Subcutaneous adipose tissue (tissue), 4 donors: ENCODE measurements at places on chromosomes 6 and 20. TPM values are rescaled to one million over a fixed set of nuclear protein-coding genes. Genes with fewer than 3 reads are reported as not detected.

Gene ENPP3
- 0.85 TPM for total RNA-seq

Gene HECA
- total RNA-seq, result 57.1 TPM

Gene TNF
- total RNA-seq, result 0.82 TPM

Gene RSPO3
- 2.3 TPM for total RNA-seq

Gene REV3L
- total RNA-seq, result 140 TPM

Gene GTF2H4
- 19.2 TPM for total RNA-seq

Gene DSP
- 2.8 TPM for total RNA-seq

Gene GUCA1A
- not detected for total RNA-seq

Gene RBL1
- total RNA-seq, result 9.7 TPM

Gene DACT2
- not detected for total RNA-seq

Gene TRIM31
- total RNA-seq, result not detected

Gene TCP11
- not detected for total RNA-seq

Gene SOX18
- 9.3 TPM for total RNA-seq

Gene TTLL9
- total RNA-seq, result not detected

Gene TSPO2
- not detected for total RNA-seq

Gene ATXN1
- 34.7 TPM for total RNA-seq

Gene SAMD3
- 1.1 TPM for total RNA-seq

Gene SNX21
- total RNA-seq, result 153 TPM

Gene BAG2
- 4.0 TPM for total RNA-seq

Gene KIAA0408
- 58.0 TPM for total RNA-seq

Gene GPR63
- 0.33 TPM for total RNA-seq

Gene PRSS35
- total RNA-seq, result 0.33 TPM

Gene PI16
- total RNA-seq, result 23.8 TPM

Gene GABRR1
- not detected for total RNA-seq

Gene APOM
- total RNA-seq, result 1.5 TPM

Gene PBX2
- total RNA-seq, result 40.9 TPM

Gene CTCFL
- total RNA-seq, result 0.17 TPM

Gene CAP2
- total RNA-seq, result 11.5 TPM

Gene KIF25
- total RNA-seq, result not detected

Gene C20orf141
- not detected for total RNA-seq

Gene WFDC10B
- not detected for total RNA-seq

Gene RBM38
- 6.8 TPM for total RNA-seq

Gene BMP7
- total RNA-seq, result not detected

Gene PRICKLE4
- total RNA-seq, result 3.8 TPM

Gene PGC
- total RNA-seq, result not detected

Gene WRNIP1
- 36.3 TPM for total RNA-seq

Gene C6orf47
- total RNA-seq, result 12.9 TPM

Gene BTNL2
- not detected for total RNA-seq

Gene FAM209B
- not detected for total RNA-seq

Gene OR2H2
- not detected for total RNA-seq

Gene BPIFB4
- not detected for total RNA-seq

Gene TNFRSF21
- 14.7 TPM for total RNA-seq

Gene CST2
- not detected for total RNA-seq

Gene PDE10A
- 8.7 TPM for total RNA-seq

Gene RAB22A
- total RNA-seq, result 17.8 TPM

Gene MTFR2
- total RNA-seq, result 1.7 TPM

Gene GLP1R
- total RNA-seq, result not detected

Gene GGTLC1
- not detected for total RNA-seq

Gene DNAH8
- not detected for total RNA-seq

Gene NPEPL1
- 53.3 TPM for total RNA-seq

Gene HRH3
- total RNA-seq, result not detected
